ENCODE measurements at places on chromosomes 11 and 22.
A peak's percentile ranks its signal among the peaks of the same experiment; 100 is the strongest.

DNA sequence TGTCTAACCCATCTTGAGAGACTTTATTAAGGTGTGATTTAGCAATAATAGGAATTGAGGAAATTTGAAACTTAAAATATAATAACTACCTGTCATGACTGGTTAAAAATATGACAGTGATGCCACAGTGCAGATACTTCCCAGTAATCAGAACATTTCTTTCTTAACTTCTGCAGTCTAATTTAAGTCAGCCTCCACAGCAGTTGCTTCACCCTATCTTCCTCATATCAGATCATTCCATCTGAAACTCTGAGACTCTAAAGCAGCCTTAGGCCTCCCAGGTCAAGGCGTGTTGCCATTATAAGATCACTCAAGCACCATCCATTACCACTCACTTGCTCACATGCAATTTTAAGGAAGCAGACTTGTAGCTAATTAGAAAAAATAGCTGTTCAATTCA is 302.2 kb downstream of the AASDHPPT start:
- peak; percentile 68 for DNase-seq

DNA sequence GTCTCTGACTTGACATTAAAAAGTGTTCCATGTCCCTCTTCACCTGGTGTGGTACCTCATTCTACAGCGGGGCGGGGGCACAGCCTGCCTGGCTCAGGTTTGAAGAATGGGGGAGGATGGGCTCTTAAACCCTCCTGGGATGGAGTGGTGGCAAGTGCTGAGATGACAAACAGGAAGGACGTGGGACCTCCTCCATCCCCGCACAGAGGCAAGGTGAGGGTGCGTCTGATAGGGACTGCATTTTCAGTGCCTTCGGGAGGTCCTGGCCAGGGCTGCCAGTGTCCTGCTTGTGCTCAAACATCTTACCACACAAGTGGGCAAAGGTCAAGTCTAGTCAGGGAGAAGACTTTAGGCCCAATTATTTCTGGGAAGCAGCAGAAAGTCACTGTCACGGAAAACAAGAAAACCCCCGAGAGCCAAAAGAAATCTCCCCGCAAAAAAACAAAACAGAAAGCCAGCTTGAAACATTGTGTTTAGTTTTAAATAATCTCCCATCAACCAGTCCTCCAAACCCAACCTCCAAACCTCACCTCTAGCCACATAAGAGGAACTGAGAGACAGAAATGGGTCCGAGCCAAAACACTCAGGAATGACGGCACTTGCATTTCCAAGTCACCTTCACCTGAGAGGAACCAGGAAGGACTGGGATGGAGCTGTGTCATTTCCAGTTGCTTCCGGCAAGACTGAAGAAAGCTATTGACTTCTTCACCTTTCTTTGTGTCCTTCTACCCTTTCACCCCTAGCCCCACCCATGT is 966.5 kb downstream of the NTM start:
- no peak for DNase-seq

DNA sequence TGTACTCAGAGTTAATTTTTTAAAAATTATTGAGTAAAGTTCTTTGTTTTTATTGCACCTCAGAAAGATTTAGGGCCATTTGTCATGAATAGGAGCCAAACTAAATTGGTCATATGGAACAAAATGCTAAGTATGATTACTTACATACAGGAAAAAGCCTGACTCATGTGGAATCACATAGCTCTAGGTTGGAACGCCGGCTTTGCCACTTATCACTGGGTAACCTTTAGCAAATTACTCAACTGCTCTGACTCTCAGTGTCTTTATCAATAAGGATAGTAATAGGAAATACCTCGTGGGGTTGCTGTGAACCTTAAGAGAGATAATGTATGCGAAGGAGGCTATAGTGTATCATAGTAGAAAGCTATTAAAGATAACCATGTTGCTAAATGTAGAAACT is 638.5 kb downstream of the NELL1 start:
- no peak for DNase-seq

DNA sequence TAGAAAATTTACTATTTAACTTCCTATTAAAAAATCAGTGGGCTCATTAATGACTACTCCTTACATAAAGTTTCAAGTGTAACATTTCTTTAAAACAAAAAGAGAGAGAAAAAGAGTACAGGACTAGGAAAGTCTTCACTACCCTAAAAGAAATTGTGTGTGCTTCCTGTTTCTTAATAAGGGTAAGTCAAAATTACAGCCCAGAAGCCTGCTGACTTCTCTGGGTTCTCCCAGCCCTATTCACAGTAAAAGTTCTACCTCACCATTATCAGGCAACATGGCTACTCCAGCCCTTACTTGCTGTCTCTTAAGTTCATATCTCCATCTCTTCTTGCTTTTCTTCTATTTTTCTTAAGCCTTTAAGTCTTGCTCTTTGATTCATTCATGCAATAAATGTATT is 20.3 kb upstream of the ZC3H12C start:
- no peak for DNase-seq
